Small intestine (tissue), 16 donors: ENCODE measurements at places on chromosomes 16 and 17. TPM values are rescaled to one million over a fixed set of nuclear protein-coding genes. Genes with fewer than 3 reads are reported as not detected.

The RTN4RL1 gene
- polyA plus RNA-seq: 1.0 TPM

The MAF gene
- 23.7 TPM for polyA plus RNA-seq

The SHCBP1 gene
- 0.54 TPM for polyA plus RNA-seq

The PKMYT1 gene
- 10.8 TPM for polyA plus RNA-seq

The SCNN1G gene
- polyA plus RNA-seq: not detected

The SEPTIN12 gene
- polyA plus RNA-seq: 0.06 TPM

The LRRC37A gene
- 0.81 TPM for polyA plus RNA-seq

The HNF1B gene
- 29.2 TPM for polyA plus RNA-seq

The ZG16B gene
- polyA plus RNA-seq: 5.2 TPM

The PRR35 gene
- polyA plus RNA-seq: not detected
